Inflammatory macrophage treated with lipopolysaccharide for 4 hours (primary cell): ENCODE measurements at places on chromosomes 5 and 9.

GRCh38 chr5:124670722-124671184 is 75.7 kb downstream of the ZNF608 start:
- no peak for DNase-seq

DNA sequence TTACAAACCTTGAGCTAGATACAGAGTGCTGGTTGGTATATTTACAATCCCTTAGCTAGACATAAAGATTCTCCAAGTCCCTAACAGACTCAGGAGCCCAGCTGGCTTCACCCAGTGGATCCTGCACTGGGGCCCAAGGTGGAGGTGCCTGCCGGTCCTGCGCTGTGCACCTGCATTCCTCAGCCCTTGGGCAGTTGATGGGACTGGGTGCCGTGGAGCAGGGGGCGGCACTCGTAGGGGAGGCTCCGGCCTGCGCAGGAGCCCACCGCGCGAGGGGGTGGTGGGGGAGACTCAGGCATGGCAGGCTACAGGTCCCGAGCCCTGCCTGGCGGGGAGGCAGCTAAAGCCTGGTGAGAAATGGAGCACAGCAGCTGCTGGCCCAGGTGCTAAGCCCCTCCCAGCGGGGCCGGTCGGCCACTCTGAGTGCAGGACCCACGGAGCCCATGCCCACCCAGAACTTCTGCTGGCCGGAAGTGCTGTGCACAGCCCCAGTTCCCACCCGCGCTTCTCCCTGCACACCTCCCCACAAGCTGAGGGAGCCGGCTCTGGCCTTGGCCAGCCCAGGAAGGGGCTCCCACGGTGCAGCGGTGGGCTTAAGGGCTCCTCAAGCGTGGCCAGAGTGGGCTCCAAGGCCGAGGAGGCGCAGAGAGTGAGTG is 1464.7 kb downstream of the EFNA5 start:
- DNase-seq, result no peak

DNA sequence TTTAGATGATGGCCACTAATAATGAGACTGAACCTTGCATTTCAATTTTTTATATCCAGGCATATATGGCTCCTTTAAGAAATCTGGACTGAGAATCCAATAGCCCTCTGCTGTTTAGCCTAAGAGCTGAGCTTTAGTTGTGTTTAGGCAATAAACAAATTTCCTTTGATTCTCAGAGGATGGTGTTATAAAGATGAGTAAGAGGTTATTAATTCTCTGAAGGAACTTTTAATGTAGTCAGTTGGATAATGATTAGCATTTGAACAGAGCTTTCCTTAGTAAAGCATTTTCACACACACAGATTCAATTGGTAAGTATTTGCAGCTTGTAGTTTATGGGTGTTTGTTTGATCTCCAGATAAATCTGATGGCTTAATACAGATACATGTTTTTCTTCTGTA is 149.6 kb downstream of the PRR16 start:
- DNase-seq, result no peak

DNA sequence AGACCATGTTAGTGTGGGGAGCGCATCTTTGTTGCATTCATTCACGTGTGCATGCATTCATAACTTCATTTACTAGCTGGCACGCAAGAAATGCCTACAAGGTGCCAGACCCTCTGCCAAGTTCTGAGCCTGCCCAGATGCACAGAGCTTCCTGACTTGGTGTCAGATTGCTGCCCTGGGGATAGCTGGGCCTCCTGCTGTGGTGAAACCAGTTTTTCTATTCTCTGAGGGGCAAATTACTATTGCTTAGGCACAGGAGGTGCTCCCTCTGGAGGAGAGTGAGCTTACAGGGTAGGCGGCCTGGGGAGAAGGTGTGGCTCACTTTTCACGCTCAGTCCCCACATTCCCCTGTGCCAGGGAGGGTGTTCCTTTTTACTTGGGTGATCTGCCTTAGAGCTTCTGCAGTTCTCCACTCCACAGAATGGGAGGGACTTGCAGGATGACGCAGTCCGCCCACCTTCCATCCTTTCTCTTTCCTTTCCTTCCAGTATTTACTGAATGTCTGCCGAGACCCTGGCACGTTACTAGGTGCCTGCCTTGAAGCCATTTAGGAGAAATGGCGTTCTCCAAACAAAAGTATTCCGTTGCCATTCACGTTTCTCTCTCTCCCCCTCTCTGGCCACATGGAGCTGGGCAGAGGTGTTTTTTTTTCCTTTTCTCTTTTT is 27.9 kb upstream of the CTNNA1 start:
- DNase-seq, result no peak

GRCh38 chr5:135153661-135154060 is 119.6 kb upstream of the PITX1 start:
- no peak for DNase-seq

DNA sequence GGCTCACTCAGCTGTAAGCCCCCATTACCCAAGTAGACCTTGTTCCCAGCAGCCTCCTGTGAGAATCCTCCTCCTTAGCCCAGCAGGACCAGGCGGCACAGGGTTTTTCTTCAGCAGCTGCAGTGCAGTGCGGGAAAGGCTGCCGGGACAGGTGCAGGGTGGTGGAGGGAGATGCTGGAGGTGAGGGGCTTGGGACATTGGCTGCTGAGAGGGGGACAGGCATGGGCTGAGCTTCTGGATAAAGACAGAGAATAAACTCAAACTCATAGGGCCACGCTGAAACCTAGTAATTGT is 174.7 kb downstream of the CACNA1B start:
- DNase-seq, result no peak

DNA sequence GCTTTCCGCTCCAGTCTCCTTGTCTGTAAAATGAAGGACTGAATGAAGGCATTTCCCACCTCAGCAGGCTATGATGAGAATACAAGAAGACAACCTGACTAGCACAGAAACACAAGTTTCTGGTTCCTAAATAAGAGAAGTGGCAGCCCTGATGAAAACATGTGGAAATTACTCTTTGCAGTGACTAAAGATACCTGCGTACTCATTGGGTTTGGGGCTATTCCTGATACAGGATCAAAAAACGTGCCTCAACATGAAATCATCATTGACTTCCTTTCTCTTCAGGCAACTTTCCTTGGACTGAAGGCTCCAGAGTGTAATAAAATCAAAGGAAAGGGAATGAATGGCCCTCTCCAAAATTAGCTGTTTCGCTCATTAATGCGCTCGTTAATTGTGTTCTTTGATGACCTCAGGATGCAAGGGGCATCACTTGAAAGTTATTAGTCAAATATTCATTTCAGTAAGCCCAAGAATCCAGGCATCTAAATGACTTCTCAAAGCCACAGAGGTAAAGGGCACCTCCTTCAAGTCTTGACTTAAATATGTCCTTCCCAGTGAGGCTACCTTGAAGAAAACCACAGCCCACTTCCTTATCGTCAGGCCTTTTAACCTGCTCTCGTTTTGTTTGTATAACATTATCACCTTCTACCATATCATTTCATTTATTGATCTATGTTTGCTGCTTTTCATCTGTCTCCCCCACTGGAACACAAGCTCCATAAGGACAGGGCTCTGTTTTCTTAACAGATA is 68.9 kb downstream of the RASEF start:
- DNase-seq, result no peak

DNA sequence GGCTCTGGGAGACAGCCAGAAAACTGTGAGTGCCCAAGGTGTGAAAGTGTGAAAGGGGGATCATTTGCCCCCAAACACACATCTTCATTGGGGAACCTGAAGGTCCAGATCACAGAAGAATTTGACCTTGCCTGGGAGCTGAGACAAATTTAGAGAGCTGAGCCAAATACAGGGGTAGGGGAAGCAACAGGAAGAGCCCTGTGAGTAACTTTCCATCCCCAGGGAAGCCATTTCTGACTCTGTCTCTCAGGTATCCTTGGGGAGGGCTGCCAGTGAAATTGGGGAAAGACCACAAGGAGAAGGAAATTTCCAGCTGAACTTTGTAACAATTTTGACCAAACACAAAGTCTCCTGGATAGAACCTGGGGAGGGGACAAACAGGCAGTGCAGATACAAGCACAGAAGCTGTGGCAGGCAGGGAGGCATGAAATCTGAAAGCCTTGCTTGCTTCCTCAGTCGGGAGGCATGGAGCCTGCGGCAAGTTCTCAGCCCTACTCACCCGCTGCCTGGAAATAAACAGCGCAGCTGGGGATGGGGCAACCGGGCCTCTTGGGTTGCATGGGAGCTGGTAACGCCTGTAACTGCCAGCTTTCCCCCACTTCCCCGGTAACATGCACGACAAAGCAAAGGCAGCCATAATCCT is 31.5 kb upstream of the ZCCHC9 start:
- no peak for DNase-seq

DNA sequence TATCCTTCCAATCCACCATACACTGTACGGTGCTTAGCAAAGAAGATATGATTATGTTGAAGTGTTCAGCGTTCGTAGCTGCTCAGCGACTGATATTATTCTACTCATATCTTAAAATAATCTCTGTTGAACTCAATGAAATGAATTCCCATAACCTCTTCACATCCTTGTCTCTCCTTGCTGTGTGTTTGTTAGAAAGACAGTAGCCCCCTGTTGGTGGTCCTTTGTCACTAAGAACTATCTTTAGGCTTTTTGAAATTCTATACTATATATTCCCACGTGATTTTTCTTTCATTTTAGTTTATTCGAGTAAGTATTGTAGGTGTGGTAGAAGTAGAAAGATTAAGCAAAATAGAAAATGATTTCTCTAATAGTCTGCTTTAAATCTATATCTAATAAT is 762.8 kb upstream of the WWC1 start:
- no peak for DNase-seq
